ENCODE measurements at places on chromosomes 1 and 21.
A peak's percentile ranks its signal among the peaks of the same experiment; 100 is the strongest.

DNA sequence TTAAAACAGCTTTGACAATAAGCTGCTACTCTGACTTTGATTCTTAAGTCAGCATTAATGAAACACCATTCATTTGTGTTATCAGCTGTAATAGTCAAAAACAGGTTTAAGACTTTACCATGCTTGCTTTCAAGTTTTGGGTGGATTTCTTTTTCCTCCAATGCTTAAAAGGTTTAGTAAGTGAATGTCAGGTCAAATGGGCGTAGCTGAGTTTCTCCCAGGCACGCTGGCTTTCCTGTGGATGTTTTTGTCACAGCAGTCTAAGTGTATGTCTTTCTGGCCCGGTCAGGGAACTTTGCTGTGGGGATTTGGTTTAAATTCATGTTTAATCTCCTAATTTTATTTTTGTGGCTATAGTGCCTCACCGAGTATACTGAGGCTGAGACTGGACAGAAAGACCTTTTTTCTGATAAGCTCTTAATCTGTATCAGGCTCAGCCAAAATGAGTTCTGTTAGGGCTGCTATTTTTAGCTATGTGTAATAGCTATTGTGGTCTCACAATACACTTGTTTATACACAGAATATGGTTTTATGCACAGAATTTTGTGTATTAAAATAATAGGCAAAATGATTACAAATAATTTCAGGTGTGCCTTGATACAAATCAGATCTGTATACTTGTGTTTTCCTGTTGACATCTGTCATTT is 292.8 kb downstream of the DISC1 start:
- DNase-seq, result no peak

- DNase-seq, result no peak
Observed at GRCh38 chr1:216621536-216621935, 101.7 kb downstream of the ESRRG start.

GRCh38 chr1:107098961-107099360 is 41.9 kb upstream of the NTNG1 start:
- DNase-seq, result no peak

DNA sequence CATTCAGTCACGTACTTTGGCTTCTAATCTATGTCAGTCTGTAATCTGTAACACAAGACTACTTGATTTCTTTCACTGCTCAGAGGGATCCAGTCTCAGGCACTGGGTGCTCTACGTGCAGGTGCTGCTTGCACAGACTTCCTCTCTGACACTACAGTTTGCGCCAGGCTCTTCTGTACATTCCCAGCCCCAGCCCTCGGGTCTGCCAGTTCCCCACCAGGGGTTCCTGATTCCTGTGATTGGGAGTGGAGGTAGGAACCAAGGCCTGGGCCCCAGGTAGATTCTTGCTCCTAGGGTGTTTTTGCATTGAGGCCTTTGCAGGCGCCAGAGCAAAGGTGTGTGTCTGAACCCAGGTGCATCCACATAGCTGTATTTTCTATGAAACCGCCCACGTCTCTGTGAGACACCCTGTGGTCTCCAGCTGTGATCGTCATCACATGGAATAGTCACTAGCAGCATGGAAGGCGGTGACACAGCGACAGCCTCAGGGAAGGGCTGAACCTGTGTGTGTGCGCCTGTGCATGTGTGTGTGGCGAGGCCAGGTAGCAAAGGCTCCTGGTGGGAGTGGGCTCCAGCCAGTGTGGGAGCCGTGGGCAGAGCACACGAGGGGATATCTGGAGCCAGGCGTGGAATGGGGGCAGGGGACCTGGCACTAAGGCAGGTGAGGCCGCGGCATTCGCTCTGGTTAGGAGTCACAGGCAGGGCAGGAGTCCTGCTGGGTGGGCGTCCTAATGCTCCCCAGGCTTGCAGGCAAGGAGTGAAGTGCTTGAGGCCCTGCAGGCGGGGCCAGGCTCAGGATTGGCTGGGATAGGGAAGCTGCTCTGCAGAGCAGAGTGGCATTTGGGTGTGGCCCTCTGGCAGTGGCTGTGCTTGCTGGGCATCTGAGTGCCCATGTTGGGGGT is 5.2 kb downstream of the GJC2 start:
- DNase-seq, result no peak

GRCh38 chr1:15546641-15547040 is 20.0 kb downstream of the DNAJC16 start:
- no peak for DNase-seq

- no peak for DNase-seq
Observed at GRCh38 chr1:3836421-3836820, 20.6 kb downstream of the CEP104 start.

- DNase-seq, result no peak
Observed at GRCh38 chr1:30360281-30360680, 363.1 kb downstream of the MATN1 start.

GRCh38 chr1:192783791-192784190 is 25.0 kb upstream of the RGS2 start:
- no peak for DNase-seq

- DNase-seq, result no peak
Observed at GRCh38 chr1:53420341-53420740, 38.9 kb upstream of the DMRTB1 start.

GRCh38 chr1:14639291-14640050 is 41.0 kb downstream of the KAZN start:
- no peak for DNase-seq

GRCh38 chr1:235113183-235113917 is 15.3 kb downstream of the TOMM20 start:
- DNase-seq, result no peak

DNA sequence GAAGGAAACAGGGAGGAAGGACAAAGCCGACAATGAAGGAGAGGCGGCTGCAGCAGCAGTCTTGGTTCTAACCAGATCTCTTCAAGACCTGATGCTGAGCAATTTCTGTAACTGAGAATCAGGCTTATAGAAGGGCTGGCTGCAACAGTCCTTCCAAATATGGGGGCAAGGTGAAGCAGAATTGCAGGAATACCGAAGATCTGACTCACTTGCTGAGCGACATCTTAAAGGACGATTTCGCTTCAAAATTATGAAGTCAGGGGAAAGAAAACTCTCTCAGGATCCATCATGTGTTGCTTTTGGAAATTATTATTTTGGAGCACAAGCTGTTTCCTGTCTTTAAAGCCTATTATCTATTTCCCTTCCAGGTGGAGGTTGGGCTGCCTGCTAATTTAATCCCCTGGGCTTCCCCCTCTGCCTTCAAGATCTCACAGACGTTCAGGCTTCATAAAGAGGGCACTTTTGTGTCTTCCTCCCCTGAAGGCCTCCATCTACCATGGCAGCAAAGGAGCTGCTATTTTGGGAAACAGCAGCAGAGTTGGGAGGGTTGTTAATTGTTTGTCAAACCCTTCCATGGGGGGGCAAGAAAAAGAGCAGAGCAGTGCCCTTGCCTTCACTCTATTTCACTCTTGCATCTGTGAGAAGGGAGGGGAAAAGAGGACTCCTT is 10.8 kb upstream of the IER5 start:
- peak; percentile 32 for DNase-seq

DNA sequence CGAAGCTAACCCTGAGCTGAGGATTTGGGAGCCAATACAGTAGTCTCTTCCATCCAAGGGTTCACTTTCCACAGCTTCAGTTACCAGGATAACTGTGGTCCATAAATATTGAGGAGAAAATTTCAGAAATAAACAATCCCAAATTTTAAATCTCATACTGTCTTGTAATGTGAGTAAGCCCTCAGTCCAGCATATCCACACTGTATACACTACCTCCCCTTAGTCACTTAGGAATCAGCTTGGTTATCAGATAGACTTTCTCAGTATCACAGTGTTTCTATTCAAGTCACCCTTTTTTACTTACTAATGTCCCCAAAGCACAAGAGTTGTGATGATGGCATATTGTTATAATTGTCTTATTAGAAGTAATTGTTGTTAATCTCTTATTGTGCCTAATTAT is 102.3 kb upstream of the GNG12 start:
- DNase-seq, result no peak

DNA sequence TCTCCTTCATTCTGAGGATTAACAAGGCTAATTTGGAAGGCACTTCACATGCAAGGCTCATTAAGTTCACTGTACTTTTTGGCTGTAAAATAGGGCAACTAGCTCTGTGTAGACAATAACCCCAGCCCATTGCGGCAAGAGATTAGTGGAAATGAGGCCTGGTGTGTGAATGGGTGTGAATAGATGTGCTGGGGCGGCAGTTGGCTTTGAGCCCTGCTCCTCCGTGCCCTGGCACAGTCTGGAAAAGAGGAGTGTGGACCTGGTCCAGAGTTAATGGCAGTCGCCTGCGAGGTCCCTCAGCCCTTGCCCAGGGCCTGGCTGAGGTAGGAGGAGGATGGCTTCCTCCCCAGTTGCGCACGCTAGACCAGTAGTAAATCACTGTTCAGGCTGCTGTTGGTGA is 4.8 kb downstream of the KISS1 start:
- DNase-seq, result peak; percentile 25

DNA sequence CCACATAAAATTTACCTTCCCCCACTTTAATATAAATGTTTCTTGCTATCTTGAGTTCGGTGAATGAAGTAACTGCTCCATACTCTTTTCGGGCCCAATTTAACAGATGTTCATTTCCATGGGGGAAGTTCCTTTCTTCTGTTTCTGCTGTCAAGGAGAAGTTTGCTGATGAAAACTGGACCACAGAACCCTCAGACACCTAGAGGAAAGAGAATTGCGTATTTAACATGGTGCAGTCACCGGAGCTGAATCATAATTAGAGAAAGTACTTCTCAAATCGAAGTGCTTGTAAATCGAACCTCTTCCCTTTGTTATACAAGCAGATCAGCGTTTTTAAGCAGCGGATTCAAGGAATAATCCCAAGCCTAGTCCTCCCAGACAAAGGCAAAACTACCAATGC is 151.2 kb downstream of the TGFBR3 start:
- DNase-seq, result no peak

DNA sequence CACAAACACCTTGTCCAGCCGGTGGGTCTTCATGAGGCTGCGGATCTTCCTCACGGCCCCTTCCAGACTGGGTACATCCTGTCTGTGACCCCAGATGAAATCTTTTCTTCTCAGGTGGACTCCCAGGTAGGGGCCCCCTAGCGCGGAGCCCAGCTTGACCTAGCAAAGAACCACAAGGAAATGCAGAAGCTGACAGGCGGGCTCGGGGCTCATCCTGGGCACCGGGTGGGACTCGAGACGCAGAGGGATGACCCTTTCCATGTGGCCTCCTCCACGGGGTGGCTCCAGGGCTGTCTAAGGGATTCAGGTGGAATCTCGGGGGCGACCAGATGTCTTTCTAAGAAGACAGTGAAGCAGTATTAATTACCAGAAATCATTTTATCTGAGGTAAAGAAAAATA is 17.8 kb downstream of the POFUT2 start:
- no peak for DNase-seq

DNA sequence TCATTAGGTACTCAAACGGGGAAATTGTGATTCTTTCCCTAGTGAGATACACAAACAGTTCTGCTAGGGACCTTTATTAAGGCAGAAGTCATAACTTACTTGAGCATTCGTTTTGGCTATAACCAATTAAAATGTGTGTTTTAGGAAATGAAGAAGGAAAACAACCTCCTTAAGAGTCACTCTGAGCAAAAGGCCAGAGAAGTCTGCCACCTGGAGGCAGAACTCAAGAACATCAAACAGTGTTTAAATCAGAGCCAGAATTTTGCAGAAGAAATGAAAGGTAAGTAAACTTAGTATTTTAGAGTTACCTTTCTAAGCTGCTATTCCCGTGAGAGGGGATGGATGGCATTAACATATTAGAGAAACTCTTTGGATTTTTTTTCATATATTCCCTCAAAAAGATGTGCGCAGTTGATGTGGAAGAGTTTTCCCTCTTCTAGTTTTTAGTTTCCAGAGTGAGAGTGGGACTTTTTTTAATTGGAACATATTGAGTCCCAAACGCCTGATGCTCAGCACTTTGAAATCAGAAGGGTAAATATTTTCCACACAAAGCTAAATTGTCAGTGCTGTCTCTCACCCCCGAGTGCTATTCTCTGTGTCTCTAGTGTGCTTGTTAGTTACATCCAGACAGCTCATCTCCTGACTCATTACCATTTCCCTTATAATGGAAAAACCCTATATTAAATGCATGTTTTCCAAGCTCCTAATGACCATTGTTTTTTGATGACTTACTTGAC is 34.9 kb downstream of the CENPF start:
- no peak for DNase-seq

DNA sequence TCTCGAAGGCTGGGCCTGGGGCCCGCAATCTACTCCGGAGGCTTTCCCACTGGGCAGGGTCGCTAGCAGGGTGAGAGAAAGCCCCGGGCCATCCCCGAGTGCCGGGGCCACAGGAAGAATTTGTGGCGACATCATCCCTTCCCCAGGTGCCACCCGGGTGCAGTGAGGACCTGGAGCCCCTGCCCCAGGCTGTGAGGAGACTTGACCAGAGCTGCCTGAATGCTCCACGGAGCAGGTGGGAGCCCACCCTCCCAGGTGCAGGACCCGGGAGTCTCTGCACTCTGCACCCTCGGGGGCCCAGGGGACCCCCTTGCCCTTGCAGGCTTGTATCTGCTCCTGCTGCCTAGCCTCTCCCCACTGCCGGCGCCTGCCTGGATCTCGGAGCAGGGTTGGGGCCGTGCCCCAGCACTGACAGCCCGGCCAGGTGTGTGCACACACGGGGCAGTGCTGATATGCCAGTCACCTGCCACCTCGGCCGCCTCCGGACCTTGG is 67.5 kb upstream of the RGS7 start:
- DNase-seq, result no peak

- no peak for DNase-seq
Observed at GRCh38 chr1:219699870-219700269, 87.0 kb upstream of the ZC3H11B start.

DNA sequence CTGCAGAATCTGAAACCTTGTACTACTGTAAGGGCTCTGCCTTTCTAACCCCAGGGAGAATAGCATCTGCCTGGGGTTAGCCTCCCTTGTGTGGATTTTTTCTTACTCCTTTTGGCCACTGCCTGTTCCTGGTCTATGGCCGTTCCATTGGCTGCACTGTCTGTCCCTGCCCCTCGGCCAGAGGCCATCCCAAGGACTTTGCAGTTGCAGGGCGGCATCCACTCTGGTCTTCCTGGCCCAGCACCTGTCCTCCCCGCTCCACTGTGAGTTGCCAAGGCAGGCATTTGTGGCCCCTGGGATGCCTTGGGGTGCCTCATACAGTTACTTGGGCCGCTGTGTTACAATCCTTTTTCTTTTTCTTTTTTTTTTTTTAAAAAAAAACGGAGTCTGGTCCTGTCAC is 45.8 kb downstream of the PDE9A start:
- no peak for DNase-seq

- DNase-seq, result no peak
Observed at GRCh38 chr1:165678509-165678908, 19.9 kb downstream of the ALDH9A1 start.

DNA sequence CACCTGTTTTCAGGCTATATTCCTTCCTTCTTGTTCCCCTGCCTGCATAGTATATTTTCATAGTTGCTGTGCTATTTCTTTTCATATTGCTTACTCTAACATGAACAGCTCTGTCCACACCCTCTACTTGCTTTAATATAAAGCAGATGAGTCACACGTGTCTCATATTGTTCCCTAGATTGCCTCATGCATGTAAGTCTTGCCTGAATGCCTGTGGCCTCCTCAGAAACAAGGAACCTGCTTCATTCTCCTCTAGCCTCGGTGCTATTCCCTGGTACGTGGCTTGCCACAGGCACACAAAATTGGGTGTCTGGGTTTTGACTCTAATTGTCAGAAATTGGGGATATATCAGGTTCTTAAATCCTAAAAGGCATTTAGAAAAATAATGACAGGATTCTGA is 16.5 kb upstream of the PKP1 start:
- DNase-seq, result no peak
